CD14-positive monocyte (primary cell): ENCODE measurements at places on chromosomes 3 and 15.

DNA sequence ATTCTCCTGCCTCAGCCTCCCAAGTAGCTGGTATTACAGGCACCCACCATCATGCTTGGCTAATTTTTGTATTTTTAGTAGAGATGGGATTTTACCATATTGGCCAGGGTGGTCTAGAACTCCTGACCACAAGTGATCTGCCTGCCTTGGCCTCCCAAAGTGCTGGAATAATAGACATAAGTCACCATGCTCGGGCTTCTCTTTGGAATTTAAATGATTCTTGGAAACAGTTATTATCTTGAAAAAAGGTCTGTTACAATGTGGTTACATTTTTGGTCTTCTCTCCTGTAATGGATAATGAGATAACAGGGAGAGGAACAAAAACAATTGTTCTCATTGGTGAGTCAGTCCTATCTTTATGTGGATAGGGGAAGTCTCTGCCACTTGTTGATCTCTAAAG is 59.8 kb upstream of the AADACL2 start:
- DNase-seq, result no peak

- peak; percentile 11 for DNase-seq
These were observed 3.4 kb downstream of the TMCC1 start for GRCh38 chr3:129890125-129890524.

DNA sequence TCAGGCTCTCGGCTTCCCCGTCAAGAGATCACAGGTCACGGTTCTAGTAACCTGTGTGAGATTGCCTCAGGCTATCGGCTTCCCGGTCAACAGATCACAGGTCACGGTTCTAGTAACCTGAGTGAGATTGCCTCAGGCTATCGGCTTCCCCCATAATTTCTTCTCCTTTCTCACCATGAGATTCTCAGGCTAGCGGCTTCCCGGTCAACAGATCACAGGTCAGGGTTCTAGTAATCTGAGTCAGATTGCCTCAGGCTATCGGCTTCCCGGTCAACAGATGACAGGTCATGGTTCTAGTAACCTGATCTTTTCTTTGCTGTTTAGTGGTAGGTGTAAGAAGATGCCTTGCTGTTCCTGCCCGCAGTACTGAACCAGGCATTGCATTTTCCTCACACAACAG is 418.2 kb upstream of the ZNF717 start:
- no peak for DNase-seq

DNA sequence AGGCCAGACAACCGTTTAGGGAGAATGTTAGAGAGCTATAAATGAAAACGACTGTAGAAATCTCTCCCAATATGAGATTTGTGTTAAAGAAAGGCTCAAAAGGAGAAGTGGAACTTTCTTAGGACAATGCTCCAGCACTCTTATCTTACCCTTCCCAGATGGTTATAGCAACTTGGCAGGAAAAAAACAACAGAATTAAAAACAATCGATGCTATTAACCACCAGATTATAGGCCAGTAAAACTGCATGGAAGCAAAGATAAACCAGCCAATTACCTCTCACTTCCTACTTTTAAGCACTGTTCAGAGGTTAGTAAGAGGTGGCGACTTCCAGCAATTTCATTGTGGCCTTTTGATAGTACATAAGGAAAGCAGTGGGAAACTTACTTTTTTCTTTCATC is 72.9 kb downstream of the TMCC1 start:
- no peak for DNase-seq

DNA sequence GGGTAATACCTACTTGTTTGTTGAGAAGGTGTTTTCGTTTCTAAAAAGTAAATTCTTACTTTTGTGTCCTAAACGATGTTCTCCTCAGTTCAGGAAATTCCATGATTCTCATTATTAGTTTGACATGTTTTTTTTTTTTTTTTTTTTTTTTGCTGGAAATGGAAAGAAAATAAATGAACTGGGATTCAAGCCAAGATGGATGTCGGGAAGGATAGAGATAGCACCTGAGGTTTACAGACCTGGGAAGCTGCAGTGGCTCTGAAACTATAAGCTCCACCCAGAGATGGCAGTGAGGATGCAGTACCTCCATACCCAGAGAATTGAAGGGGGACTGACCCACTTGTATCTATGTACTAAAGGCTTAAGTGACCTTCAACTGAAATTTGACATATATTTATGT is 334.6 kb upstream of the TGFBR2 start:
- no peak for DNase-seq

GRCh38 chr3:98725352-98725751 is 37.8 kb upstream of the ST3GAL6 start:
- no peak for DNase-seq

GRCh38 chr3:196694941-196695848 is 16.9 kb downstream of the CEP19 start:
- no peak for DNase-seq

GRCh38 chr3:196624067-196624790 is 15.3 kb upstream of the NRROS start:
- DNase-seq, result peak; percentile 91

DNA sequence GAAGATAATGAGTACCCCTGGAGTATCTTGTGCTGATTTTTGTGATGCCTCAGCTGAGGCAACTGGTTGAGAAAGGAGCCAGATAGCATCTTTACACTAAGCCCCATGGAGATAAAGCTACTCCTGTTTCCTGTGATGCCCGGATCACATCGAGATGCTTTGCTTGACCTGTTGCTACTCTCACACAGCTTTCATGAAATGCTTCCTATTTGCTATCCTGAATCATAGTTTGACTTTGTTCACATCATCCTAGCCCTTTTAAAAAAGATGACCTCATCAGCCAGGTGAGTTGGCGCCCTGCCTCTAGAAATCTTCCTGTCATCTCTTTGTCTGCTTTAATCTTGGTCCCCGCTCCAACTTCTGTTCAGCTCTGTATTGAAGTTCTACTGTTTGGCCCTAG is 409.6 kb upstream of the TBL1XR1 start:
- no peak for DNase-seq

DNA sequence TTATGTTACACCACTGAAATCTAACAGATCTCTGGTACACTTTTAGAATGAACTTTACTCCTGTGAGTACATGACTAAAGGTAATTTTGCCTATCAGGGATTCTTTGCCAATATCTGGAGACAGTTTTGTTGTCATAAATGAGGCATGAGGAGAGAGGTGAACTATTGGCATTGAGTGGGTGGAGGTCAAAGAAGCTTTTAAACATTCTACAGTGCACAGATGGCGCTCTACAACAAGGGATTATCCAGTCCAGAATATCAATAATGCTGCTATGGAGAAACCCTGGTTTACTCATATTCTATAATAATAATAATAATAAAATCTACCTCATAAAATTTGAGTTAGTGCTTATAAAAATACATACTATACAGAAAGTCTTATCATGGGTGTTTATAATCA is 702.3 kb downstream of the SI start:
- DNase-seq, result no peak

DNA sequence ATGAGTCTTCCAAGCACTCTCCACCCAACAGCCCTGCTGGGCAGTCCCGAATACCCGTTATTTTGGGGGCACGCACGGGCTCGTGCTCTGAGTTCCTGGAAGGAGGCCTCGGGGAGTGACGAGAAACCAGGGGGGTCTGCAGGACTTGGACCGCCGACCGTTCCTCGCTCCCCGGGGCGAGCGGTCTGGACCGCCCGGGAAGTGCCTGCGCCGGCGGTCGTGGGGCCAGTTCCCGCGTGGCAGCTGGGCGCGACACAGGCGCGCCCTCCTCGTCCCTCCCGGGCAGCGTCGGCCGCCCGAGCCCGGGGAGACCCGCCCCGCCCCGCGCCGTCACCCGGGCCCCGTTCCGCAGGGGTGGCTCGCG is 387 bp downstream of the GNB4 start:
- peak; percentile 37 for DNase-seq

DNA sequence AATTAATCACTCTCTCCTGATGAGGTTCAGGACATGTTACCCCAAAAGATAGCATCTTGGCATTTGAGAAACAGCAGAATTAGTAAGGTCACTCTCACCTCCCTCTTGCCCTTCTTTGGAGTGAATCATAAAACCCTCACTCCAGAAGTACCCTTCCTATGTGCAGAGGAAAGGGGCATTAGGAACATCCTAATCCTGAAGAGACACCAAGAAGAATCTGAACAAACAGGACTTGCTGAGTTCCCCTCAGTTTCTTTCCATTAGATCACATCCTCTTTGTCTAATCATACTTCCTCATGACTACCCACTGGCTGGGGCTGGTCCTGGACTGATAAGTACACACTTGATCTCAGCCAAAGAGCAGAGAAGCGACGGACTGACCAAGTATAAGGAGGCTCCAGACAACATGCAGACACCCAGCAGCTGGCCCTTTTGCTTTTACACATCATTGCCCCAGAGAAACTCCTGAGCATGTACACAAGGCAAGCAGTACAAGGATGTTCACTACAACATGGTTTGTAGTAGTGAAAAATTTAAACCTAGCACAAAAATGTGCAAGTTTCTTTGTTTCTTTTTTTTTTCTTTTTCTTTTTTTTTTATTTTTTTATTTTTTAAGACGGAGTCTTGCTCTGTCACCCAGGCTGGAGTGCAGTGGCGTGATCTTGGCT is 15.0 kb upstream of the TM6SF1 start:
- DNase-seq, result peak; percentile 77

DNA sequence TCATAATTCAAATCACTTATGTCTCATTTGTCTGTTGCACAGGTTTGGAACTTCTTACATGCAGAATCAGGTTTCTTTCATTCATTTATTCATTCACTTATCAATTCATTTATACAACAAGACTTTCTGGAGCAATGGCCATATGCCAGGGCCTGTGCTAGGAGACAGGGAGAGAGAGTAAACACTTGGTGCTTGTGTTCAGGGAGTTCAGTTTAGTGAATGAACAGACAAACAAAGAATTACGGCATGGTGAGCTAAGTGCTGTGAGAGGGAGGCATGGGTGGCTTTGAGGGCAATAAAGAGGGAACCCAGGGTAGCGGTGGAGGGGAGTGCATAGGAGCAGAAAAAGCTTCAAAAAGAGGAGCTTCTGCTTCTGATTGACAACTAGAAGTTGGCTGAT is 8.5 kb upstream of the IREB2 start:
- DNase-seq, result no peak

DNA sequence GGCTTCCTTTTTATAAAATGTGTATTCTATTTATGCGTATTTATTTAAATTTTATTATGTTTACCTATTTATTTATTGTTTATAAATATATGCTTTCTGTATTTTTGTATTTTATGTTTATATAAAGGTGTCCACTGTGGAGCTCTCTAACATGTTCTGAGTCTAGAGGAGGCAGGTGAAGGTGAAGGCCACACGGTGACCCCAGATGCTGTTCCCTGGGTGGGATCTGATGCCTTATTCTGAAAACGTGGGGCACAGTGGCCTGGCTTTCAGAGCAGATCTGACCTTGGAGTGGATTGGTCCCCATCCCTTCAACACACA is 104.7 kb upstream of the SLC7A14 start:
- DNase-seq, result no peak

- no peak for DNase-seq
These were observed 19.4 kb downstream of the CA12 start for GRCh38 chr15:63362196-63362595.

GRCh38 chr3:102158080-102158740 is 276.6 kb upstream of the ZPLD1 start:
- DNase-seq, result no peak

GRCh38 chr3:37492977-37493471 is 318.6 kb upstream of the LRRFIP2 start:
- DNase-seq, result peak; percentile 29

DNA sequence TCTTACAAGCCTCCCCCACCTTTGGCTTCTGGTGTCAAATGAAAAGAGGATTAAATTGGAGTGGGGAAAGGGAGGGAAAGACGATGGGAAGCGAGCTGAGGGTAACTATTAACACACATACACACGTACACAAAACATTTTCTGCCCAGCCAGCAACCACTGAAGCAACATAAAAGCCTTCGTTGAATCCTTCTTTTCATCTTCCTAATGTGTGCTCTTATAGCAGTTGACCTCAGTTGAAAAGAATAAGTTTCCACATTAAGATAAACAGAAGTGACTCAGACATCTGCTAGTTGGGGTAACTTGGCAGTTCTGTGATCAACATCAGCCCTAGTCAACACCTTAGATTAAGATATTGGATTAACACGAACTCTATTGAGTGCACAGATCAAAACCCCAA is 558.5 kb downstream of the MECOM start:
- DNase-seq, result no peak

DNA sequence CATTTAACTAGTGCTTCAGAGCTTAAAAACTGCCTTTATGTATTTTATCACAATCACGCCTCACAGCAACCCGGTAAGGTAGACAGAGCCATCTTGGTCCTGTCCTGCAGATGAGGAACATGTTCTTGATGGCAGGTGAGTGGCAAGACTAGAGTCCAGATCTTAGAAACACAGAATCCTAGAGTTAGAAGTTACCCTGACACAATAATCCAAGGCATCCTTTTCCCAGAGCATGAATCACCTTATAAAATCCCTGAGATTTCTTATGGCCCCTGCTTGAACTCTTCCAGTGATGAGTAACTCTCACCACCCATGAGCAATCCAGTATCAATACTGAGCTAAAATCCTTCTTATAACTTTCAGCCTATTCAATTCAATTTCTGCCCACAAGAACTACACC is 16.9 kb downstream of the POPDC2 start:
- no peak for DNase-seq

- peak; percentile 58 for DNase-seq
These were observed 27.1 kb upstream of the TPRG1 start for GRCh38 chr3:189144645-189145044.

DNA sequence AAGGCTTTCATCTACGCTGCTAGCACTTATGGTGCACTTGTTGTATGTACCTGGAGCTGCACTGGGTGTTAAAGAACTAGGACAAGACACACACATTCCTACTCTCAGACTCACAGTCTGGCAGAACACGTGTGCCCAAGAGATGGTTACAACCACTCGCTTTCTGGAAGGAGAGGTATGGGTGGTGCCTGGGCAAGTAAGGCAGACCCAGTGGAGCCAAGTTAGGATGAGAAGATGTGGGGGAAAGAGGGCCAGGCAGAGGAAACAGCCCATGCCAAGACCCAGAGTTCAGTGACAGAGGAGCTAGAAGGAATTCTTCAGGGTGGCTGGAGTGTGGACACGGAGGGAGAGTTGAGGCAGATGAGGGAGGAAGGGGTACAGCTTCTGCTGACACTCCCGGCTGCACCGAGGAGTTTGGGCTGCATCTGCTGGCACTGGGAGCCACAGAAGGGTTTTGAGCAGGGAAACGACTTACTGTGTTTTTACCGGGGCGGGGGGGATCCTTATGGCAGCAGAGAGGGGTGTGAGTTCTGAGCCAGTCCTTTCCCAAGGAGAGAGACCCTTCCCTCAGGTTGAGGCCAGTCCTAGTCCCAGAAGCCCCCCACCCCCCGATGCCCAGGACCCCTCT is 59.0 kb downstream of the GRIP2 start:
- DNase-seq, result no peak
